Stimulated activated CD4-positive, alpha-beta T cell treated with anti-CD3 and anti-CD28 coated beads, Interleukin-1b, Interleukin-23, amount 100 ng/mL, for 1 hour (primary cell): ENCODE measurements at places on chromosomes 11 and 22.

DNA sequence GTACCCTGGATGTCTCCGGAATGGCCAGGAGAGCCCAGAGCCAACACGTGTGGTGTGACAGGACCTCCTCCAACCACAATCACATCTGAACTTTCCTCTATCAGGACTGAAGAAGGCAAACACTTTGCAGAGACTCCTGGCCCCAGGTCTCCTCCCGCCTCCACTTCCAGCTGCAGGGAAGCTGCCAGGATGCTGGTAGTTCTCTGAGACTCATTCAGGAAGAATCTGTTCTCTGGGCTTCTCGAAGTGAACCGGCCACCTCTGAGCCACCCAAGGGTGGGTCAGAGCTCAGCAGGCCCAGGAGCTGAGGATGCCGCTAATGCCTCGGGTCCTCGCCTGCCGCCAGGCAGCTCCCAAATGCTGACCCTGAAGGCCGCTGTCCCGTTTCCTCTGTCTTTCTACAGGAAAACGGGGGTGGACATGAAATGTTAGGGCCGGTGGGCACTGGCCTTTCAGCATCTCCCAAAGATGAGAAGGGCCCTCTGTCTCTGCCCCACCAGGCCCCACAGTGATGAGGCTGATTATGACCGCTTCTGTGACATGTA lies 789.9 kb downstream of the BRD1 start:
- no peak for DNase-seq

- DNase-seq = no peak
Measured at GRCh38 chr11:60878245-60879101, 11.1 kb downstream of the ZP1 start.

GRCh38 chr11:118791961-118792569 lies 1.1 kb upstream of the DDX6 start:
- no peak for DNase-seq

GRCh38 chr11:12195768-12196167 lies 85.4 kb downstream of the MICAL2 start:
- no peak for DNase-seq

DNA sequence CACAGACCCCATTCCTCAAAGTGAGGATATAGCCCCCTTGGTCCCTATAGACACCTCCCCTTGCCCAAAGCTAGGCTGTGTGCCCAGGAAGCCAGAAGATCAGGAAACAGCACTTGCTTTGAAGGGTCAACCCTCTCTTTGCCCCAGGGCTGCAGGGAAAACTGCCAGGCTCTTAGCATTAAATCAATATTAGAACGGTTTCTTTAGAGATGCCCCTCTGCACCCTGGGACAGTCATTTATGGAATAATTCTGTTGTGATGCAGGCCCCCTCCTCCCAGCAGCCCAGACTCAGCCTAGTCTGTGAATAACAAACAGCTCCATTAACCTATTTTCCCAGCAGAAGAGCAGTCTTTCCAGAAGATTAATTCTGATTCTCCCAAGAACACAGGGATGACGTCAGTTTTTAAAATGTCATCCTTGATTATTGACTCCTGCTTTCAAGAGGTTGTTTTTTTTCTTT lies 11.6 kb upstream of the CAPN5 start:
- no peak for DNase-seq

DNA sequence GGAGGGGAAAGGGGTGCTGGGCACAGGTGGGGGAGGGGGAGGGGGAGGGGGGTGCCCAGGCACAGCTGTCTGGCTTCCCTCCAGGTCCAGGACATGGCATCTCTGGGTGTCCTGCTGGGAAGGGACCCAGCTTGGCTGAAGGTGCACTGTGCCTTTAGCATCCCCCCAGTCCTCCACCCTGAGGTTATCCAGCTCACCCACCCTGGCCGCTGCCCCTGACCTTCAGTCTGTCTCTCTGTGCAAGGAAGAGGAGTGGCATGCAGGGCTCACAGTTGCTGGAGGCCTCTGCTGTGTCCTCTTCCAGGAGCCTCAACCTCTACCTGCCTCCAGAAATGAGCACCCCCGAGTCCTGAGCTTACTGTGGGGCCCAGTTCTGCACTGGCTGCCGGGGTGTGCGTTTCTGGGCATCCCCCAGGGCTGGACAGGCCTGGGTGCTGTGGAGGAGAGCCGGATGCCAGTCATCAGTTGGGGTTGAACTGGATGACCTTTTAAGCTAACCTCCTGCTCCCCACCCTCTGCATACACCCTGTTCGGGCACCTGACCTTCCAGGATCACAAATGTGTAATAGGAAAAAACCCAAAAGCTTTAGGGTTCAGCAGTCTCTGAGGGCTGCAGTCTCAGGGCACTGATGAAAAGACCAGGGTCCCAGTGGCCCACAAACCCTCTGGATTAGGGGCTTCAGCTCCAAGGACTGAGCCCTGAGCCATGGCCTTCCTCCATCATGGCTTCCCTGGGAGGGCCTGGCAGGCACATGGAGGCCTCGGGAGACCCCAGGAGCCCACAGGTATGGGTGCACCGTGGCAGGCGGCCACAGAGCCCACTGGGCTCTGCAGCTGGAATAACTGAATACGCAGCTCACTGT lies 9.6 kb upstream of the CTSD start:
- no peak for DNase-seq

GRCh38 chr22:44682556-44683168 lies 19.3 kb upstream of the PRR5 start:
- no peak for DNase-seq

DNA sequence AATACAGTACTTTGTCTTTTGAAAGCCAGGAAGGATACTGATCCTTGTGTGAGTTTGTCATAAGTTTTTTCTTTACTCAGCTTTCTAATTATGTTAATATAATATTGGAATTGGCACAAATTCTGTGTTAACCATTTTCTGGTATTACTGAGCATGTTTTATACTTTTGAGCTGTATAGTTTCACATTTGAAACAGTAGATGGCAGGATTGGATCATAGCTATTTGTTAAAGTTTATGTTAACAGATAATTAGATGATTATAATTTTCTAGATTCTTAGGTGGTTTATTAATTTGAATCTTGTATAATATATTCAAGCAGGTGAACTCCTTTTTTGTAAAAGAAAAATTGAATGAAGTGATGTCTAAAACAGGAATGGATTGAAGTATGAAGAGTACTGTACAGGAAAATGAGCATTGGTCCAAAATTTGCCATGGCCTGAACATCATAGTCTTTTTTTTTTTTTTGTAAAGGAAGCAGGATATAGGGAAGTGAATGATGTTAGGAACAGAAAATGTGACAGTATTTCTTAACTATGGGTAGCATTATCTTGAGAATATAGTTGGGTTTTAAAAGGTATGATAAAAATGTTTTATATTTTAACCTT lies 102.0 kb downstream of the CYP2R1 start:
- no peak for DNase-seq

DNA sequence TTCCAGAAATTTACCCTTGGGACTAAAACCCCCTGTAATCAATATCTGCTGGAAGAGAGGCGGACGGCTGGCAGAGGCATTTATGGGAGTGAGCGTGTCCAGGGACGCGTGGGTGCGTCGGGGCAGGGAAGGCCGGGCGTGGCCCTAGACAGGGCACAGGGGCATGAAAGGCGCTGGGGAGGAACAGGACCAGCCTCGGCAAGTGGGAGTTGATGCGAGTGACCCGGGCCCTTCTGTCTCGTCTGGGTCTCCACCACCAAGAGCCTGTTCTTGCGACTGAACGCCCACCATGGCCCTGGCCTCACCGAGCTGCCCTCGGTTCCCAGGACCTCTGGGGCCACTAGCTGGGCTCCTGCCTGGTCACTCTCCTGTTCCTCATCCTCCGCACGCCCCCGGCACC lies 17.5 kb downstream of the OSBPL5 start:
- no peak for DNase-seq

GRCh38 chr22:37377927-37378326 lies 49.4 kb downstream of the ELFN2 start:
- DNase-seq = no peak

DNA sequence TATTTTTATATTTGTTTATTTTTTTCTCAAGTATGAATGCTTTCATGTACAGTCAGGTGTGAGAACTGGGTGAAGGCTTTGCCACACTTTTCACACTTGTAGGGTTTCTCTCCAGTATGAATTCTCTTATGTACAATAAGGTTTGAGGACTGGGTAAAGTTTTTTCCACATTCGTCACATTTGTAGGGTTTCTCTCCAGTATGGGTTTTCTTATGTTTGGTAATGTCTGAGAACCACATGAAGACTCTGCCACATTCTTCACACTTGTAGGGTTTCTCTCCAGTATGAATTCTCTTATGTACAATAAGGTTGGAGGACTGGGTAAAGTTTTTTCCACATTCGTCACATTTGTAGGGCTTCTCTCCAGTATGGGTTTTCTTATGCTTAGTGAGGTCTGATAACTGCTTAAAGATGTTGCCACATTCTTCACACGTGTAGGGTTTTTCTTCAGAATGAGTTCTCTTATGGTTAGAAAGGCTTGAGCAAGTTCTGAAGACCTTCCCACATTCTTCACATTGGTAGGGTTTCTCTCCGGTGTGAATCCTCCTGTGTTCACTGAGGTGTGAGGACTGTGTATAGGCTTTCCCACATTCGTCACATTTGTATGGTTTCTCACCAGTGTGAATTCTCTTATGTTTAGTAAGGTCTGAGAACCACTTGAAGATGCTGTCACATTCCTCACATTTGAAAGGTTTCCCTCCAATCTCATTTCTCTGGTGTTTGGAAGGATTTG lies 19.7 kb downstream of the ZNF195 start:
- DNase-seq = no peak

- DNase-seq = no peak
Measured at GRCh38 chr22:36921309-36922104, 8.1 kb downstream of the CSF2RB start.

DNA sequence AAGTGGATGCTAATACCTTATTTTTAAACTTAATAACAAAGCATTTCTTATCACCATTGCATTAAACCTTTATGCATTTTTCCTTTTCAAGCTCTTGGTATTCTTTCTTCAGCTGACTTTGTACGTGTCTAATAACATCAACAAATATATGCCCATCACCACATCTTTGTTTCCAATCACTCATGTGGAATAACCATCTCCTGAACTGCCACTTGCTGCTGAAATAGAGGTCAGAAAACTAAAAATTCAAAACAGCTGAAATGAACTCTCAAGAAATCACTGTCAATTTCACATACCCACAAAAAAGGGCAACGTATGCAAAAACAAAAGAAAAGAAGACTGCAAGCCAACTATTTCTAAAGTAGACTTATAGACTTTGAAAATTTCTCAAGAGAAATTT lies 7.4 kb downstream of the MSANTD4 start:
- DNase-seq = no peak

GRCh38 chr11:67632175-67632981 lies 2.6 kb upstream of the NUDT8 start:
- no peak for DNase-seq

GRCh38 chr22:27201276-27201675 lies 543.9 kb downstream of the MIAT start:
- DNase-seq = no peak

DNA sequence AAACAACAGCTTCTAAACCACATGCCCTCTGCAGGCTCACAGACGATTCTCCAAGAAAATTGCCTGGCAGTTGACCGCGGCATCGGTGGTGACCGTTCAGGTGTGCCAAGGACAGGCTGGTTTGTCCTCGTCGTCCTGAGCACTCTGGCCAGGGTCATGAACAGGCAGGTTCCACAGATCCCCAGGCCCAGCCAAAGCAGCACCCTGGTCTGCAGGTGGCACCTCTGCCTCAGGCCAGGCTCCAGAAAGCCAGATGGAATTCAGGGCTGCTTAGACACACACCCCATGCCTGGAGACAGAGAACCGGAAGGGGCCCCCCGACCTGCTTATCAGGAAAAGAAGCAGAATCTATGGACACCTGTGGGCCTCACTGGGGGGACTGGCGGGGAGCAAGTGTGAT lies 338.7 kb downstream of the BRD1 start:
- DNase-seq = no peak

GRCh38 chr22:39142088-39142680 lies 10.3 kb downstream of the CBX7 start:
- DNase-seq = no peak

GRCh38 chr11:17613428-17613962 lies 66.4 kb downstream of the OTOG start:
- DNase-seq = no peak

GRCh38 chr11:71179877-71180605 lies 72.3 kb downstream of the SHANK2 start:
- no peak for DNase-seq

- DNase-seq = no peak
Measured at GRCh38 chr11:83093634-83094033, 21.9 kb upstream of the RAB30 start.

DNA sequence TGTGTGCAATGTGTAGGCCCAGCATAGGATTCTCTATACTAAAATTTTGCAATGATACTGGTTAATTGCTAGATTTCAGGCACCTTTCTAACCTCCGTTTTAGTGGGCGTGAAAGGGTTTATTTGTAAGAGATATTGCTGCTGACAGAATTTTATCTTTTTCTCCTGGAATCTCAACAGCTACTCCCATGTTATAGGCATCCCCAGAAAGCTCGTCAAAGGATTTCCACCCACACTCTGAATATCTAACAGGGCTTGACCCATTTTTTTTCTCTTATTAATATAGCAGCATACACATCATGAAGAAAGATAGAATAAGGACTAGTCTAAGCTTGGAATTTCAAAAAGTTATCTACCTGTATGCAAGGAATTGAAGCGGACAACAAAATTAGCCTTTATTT lies 124.5 kb downstream of the METTL15 start:
- DNase-seq = no peak

DNA sequence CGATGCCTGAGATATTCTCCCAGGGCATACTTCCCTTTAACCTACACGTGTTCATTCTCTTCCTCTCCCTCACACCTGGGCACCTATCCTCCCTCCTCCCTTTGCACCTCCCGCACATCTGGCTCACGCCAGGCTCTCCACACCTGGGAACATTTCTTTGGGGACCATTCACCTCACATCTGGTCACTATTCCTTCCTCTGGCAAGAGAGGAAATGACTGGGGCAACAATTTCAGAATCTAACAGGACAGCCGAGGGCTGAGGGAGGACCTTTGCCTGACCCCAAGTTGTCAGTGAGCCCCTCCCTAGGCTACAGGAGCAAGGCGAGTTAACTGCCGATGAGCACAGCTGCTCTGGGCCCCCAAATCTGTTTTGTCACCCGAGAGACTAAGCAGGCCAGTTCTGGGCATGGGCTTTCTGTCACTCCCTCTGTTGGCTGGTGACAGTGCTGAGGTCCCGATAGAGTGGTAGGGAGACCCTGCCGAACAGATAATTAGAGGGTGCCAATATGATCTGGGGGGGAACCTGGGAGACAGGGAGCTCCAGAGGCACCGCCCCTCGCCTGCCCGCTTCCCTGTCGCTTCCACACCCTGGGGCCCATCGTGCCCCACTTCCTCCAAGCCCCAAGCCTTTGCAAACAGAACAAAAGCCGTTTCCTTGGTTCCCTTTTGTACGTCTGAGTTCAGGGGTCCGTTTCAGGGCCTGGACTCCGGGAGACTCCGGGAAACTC lies 45.6 kb downstream of the EIF3F start:
- no peak for DNase-seq
